Fibroblast of lung (primary cell): ENCODE measurements at places on chromosomes 5 and 9. TPM values are rescaled to one million over a fixed set of nuclear protein-coding genes. Genes with fewer than 3 reads are reported as not detected.

MOB3B gene
- total RNA-seq, result under 0.01 TPM in 2 replicates

SMIM27 gene
- total RNA-seq, result 2.3 and 8.3 TPM in 2 replicates

DNA sequence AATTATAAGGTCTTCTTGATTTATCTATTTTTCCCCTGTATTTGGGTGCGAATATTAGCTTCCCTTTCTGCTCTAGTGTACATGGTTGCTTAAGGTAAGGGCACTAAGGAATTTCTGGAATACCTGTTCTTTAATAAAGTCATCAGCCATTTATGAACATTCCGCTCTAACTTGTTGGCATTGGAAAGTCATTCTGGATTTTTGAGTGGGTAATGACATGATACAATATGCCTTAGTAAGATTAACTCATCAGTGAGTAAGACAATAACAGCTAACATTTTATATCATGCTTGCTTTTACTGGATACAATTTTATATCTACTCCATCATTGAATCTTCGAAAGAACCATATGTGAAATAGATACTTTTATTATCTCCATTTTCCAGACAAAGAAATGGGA, 196.1 kb downstream of the ARRDC3 start:
- no peak for DNase-seq

- no peak for DNase-seq
Observed at GRCh38 chr5:150103678-150104549, 17.6 kb upstream of the CSF1R start.

DNA sequence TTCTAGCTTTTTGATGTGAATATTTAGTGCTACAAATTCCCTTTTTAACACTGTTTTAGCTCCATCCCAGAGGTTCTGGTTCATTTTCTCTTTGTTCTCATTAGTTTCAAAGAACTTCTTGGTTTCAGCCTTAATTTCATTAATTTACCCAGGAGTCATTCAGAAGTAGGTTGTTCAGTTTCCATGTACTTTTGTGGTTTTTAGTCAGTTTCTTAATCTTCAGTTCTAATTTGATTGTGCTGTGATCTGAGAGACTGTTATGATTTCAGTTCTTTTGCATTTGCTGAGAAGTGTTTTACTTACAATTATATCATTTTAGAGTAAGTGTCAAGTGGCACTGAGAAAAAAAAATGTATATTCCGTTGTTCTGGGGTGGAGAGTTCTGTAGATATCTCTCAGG, 240.1 kb upstream of the RASA1 start:
- no peak for DNase-seq
